Left renal cortex interstitium (tissue), 4 donors: ENCODE measurements at places on chromosomes 2 and 18. TPM values are rescaled to one million over a fixed set of nuclear protein-coding genes. Genes with fewer than 3 reads are reported as not detected.

DNA sequence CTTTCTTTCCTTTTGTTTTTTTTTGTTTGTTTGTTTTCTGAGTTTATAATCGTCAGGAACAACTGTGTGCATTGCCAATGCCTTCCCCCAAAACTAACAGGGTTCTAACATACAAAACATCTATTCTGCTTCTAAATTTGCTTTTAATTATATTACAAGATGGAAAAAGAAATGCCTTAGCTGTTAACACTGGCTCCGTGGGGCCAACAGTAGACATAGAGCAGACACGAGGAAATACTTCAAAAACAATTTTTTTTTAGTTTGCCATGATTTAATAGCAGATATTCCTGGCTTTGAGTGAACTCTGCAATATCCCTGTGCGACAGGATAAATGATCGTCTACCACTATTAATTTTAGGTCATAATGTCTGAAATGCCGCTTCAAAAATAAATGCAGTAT is 153.3 kb upstream of the HNRNPA3 start:
- DNase-seq: no peak

Gene MAP3K19
- 0.33 TPM for polyA plus RNA-seq

- DNase-seq: no peak
Observed at GRCh38 chr2:42359965-42360483, 993 bp downstream of the COX7A2L start.

DNA sequence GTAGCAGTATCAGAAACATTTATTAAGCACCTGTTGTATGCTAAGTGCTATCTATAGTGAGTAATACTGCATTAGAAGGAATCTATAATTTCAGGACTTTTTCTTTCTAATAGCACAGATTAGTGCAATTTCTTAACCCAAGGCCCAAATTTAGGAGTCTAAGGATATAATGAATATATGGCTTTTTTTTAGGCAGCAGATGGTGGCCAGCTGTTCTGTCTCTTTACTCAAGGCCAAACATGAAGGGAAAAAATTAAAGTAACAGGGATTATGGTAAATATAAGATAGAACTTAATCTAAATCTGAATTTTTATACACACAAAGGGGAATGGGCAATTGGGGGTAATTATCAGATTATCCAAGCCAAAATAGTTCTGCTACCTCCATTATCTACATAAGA is 230.6 kb upstream of the SP5 start:
- no peak for DNase-seq

DNA sequence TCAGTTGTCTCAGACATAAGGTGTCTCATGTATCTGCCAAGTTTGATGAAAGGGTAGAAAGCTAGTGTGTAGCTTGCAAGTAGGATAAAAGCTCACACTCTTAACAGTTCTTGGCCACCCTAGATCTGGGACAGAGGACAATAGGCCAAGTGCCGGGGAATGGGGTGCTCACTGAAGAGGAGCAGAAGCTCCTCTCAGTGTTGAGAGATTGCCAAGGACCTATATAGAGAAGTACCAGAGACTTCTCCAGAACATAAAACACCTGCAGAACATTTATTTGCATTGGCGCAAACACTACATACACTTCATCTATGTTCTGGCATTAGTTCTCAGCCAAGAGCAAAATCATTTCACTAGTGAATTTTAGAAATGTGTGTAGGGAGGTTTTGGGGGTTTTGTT is 2.9 kb upstream of the GTF3C3 start:
- no peak for DNase-seq

DNA sequence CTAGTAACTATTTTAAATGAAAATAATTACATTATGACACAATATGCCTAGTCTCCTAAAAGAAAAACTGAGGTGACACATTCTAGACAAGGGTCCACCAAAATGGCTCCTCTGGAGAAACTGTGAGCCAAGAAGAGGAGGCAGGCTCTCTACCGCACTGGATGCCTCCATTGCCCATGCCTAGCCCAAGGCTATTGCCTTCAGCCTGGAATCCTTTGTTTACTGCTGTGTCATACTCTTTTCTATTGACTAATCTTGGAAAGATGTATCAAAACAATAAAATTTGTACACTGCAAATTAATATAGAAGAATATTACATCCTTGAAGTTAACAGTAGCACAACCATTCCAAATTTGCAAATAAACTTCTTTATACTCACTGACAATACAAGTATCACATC is 167.1 kb downstream of the RAB3GAP1 start:
- DNase-seq: no peak

Gene POTEJ
- polyA plus RNA-seq: not detected

GRCh38 chr2:179796213-179797007 is 65.0 kb downstream of the ZNF385B start:
- no peak for DNase-seq

Gene AGXT
- not detected for polyA plus RNA-seq
